ENCODE measurements at places on chromosomes 11 and 22. TPM values are rescaled to one million over a fixed set of nuclear protein-coding genes. Genes with fewer than 3 reads are reported as not detected.

The OR52N4 gene
- not detected for total RNA-seq

The CCDC73 gene
- total RNA-seq: 0.15 TPM

DNA sequence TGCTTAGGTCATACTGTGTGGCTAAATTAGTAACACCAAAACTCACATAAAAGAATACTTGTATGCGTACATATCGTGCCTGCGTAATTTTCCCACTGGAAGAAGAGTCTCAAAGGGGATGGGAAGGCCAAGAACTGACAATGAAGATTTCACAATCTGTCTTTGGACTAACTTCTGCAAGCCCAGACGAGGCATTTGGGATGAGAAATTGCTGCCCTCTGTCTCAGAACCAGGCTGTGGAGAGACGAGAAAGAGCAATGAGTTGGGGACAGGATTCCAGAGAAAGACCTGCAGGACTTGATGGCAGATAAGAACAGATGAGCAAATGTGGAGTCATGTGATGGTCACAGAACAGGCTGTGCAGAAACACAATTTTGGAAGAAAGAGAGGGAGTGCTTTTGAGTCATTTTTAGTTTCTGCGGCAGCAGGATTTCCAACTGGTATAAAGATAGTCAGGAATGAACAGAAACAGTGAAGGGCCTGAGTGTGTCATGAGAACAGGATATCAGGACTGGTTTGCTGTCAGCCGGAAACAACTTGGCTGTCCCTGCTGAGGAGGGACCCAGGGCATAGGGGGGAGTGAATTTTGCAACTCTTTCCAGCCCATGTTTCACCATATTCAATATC lies 82.7 kb upstream of the CTSC start:
- no peak for DNase-seq

The OR51E2 gene
- not detected for total RNA-seq

GRCh38 chr22:36232715-36233401 lies 6.5 kb downstream of the APOL2 start:
- DNase-seq: no peak

- DNase-seq: no peak
Measured at GRCh38 chr11:92662601-92663360, 306.7 kb upstream of the MTNR1B start.

The HEPACAM gene
- total RNA-seq: 2.3 TPM

GRCh38 chr11:13286279-13286821 lies 8.8 kb downstream of the BMAL1 start:
- DNase-seq: no peak

The APLNR gene
- 0.44 TPM for total RNA-seq

DNA sequence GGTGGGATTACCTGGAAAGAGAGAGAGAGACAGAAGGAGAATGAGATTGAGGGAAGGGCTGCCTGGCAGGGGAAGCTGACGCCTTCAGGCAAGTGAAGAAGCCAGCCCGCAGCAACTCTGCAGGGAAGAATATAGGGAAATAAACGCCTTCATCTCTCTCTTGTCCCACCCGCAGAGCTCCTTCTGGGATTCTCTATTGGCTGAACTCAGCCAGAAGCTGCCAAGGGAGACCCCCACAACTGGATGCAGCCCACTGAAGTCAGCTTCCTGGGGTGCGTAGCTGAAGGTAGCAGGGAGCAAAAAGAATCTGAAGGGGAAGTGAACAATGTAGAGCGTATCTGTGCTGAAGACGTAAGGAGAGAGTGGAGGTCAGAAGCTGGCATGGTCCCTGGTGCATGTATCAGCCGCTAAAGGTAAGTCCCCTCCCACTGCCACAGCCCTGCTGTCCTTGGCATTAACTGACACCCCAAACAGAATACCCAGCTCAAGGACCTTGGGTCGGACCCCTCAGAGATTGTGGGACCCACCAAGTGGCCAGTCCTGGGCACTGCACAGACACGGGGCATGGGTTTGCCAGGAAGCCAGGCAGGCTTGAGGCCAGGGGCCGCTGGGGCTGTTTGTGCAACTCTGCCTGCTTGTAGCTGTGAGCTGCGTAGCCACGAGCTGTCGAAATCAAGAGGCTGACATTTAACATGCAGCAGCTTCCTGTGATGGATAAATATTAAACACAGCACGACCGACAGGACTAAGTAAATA lies 469.9 kb downstream of the MN1 start:
- DNase-seq: no peak

DNA sequence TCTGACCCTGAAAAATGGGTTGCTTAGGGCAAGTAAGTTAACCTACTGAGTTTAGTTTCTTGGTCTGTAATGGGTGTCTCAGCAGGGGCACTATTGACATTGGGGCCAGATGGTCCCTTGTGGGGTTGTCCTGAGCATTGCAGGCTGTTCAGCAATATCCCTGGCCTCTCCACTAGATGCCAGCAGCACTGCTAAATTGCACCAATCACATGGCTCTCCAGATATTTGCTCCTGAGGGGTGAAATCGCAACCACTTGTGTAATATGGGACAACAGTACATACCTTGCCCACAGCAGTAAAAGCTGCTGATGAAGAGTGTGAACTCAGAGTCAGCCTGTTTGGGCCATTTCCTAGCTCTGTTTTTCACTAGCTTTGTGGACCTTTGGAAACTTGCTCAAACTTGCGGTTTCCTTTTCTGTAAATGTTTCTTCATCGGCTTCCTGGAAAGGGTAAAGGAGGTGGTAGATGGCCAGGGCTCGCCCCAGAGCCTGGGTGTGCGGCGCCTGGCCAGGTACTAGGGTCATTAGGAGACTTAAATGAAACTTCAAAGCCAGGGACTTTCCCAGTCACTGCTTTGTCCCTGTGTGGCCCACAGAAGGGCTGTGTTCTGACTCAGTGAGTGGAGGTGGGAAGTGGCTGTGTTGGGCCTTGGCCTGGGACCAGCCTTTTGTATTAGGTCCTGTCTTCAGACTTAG lies 13.0 kb downstream of the NCF4 start:
- DNase-seq: no peak

The UPK3A gene
- not detected for total RNA-seq

- no peak for DNase-seq
Measured at GRCh38 chr22:39429186-39429585, 27.6 kb upstream of the MGAT3 start.

- DNase-seq: no peak
Measured at GRCh38 chr22:40533712-40534378, 102.7 kb downstream of the MRTFA start.

- no peak for DNase-seq
Measured at GRCh38 chr11:120020486-120020885, 117.4 kb downstream of the TRIM29 start.

GRCh38 chr11:122348659-122349409 lies 232.8 kb upstream of the BLID start:
- DNase-seq: no peak
